Fibroblast of villous mesenchyme (primary cell): ENCODE measurements at places on chromosomes 3 and 15.

DNA sequence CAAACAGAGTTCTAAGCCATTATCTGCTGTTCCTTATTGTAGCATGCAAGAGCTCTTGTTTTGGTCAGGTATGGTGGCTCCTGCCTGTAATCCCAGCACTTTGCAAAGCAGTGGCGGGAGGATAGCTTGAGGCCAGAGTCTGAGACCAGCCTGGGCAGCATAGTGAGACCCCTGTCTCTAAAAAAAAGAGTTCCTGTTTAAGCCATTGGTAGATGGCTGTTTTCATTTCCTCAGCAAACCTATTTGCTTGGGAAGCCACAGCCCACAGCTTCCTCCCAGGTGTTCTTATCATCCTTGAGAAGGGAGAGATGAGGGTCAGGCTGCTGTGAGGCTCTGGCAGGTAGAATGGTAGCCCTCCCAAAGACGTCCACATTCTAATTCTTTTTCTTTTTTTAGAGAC, 24.4 kb upstream of the FAM81A start:
- DNase-seq, result no peak

DNA sequence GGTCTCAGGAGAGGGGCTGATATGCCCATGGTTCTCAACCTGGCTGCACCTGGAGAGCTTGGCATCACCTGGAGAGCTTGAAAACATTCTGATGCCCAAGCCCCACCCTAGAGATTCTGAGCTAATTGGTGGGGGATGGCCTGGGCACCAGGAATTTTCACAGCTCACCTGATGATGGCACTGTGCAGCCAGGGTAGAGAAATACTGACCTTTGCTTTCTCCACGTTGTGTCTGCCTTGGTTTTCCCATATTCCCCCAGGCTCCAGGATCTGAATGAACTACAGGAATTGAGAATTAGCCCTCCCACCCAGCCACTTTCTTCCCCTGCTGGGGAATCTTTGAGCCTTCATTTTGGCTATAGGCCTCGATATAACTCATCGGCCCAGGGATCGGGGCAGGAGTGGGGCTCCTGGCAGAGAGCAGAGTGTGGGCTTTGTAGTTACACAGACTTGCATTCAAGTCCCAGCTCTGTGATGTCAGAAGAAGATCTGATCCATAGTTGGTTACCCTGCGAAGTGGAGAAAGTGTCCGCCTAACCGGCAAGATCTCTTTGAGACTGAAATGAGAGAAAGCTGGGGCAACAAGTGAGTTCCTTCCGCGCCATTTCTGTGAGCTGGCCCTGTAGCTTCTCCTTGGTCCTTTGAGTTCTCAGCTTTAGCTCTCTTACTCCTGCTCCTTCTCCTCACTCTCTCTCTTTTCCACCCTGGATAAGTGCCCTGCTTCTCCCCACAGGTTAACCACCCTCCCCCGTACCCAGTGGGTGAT, 33.1 kb upstream of the UBE2Q2 start:
- DNase-seq, result peak; percentile 31

DNA sequence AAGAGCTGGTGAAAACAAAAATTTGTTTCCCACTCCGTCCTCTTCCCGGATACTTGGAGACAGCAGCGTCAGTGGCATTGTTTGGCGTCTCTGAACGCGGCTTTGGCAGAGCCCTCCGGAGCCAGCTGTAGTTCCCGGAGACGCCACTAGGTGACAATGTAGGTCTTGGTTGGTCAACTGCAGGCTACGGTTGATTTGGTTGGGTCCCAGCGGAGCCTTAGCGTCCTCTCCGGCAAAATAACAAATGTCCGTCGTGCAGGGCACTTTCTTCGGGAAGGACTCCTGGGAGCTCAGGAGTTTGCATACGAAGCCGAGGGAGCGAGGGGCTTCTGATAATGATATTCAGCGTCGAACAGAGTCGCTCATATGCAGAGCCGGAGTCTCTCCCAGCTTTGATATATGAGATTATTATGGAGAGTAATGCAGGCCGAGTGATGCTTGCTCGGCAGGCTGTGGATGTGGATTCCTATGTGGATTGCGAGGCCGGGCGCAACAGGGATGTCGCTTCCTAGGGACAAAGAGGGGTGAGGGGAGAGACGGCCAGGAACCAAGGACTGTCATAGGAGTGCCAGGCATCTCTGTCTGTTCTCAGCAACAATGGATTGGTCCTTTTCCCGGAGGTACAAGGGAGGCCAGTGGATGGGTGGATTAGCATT, 74.8 kb downstream of the IL20RB start:
- DNase-seq, result peak; percentile 76

GRCh38 chr15:96474231-96474664, 143.7 kb downstream of the NR2F2 start:
- no peak for DNase-seq

- no peak for DNase-seq
Observed at GRCh38 chr15:99441871-99442251, 123.9 kb upstream of the MEF2A start.
